Chondrocyte (in vitro differentiated cells): ENCODE measurements at places on chromosomes 1 and 21. TPM values are rescaled to one million over a fixed set of nuclear protein-coding genes. Genes with fewer than 3 reads are reported as not detected.

Gene ZSWIM5
- 0.51 to 1.1 TPM (median 1.0 TPM) in 3 replicates for total RNA-seq

Gene LIN28A
- total RNA-seq: not detected in 3 replicates

Gene HES5
- total RNA-seq: not detected in 3 replicates

Gene FGR
- not detected in 3 replicates for total RNA-seq

Gene NR5A2
- total RNA-seq: not detected in 3 replicates

Gene NCAM2
- 16.3 to 102 TPM (median 17.0 TPM) in 3 replicates for total RNA-seq

Gene CFAP107
- not detected in 3 replicates for total RNA-seq

Gene ZNF644
- 37.9 to 47.6 TPM (median 46.3 TPM) in 3 replicates for total RNA-seq

Gene HUNK
- 0.92 to 1.7 TPM (median 1.6 TPM) in 3 replicates for total RNA-seq

Gene SYTL1
- total RNA-seq: 0.82 to 1.2 TPM (median 0.85 TPM) in 3 replicates

Gene TTC39A
- total RNA-seq: 1.4 to 4.0 TPM (median 2.3 TPM) in 3 replicates

Gene APOBEC4
- total RNA-seq: not detected in 3 replicates

Gene CR1
- total RNA-seq: not detected in 3 replicates

Gene TMEM52
- 0.67 to 0.90 TPM (median 0.68 TPM) in 3 replicates for total RNA-seq

Gene RORC
- not detected in 3 replicates for total RNA-seq

Gene CDC20
- 14.4 to 16.9 TPM (median 14.5 TPM) in 3 replicates for total RNA-seq
